ENCODE measurements at places on chromosomes 12 and 14. TPM values are rescaled to one million over a fixed set of nuclear protein-coding genes. Genes with fewer than 3 reads are reported as not detected.
A peak's percentile ranks its signal among the peaks of the same experiment; 100 is the strongest.

DNA sequence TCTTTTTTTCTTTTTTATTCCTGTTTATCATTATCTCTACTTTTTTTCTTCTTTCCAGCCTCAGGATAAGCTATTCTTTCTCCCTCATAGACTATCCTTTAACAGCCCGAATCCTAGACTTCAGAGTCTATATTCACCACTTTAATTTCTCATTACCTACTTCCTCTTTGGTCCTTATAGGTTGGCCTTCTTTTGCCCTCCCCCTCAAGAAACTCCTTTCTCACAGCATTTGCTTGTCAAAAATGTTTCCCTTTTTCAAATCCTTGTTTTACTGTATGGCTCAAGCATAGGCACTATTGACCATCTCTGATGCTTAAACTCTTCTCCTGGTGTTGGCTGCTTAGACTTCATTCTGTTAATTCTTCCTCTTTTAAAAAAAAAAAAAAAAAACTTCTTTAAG lies 52.5 kb downstream of the KIAA0586 start:
- no peak for ATAC-seq

DNA sequence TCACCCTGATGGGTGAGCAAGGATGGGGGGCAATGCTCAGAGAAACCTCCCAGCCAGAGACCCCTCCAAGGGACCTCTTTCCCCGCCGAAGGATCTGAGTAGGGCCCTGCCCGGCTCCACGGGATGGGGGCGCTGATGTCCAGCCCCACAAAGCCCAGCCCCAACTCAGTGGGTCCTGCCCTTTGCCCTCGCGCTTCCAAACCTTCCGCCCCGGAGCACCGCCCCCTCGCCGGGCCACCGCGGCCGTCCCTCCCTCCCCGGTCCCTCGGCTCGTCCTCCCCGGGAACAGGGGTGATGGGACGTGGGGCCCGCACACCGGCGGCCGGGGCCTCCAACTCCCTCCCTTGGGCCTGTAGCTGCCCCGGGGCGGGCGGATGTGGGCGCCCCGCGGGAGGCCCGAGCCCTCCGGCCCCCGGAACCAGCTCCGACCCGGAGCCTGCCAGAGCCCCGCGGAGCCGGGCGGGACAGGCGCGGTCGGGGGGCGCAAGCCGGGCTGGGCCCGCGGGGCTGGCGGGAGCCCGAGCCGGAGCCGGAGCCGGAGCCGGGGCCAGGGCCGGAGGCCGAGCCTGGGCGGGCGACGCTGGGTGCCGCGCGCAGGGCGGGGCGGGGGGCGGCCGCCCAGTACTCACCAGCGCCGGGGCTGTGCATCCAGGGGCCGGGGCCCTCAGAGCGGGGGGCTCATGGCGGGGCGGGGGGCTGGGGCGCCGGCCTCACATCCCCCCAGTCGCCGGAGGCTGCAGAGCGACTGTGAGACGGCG lies 386 bp downstream of the HDAC7 start:
- peak; percentile 13 for ATAC-seq

- ATAC-seq: no peak
Observed at GRCh38 chr12:5780536-5780935, 164.5 kb downstream of the ANO2 start.

Gene CCDC85C
- total RNA-seq: 50.2 TPM

DNA sequence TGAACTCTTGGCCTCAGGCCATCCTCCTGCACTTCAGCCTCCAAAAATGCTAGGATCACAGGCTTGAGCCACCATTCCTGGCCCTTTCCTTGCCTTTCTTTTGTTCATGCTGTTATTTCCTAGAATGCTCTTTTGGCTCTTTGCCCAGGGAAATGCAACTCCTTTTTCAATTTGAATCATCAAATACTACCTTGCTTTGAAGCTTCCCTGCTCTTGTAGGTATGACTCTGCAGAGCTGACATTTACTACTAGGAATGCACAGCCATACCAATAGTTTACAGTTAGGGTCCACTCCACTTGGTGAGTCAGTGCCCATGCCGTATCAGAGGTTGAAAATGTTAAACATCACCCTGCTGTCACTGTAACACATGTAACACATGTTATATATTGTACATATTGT lies 107.0 kb upstream of the CRY1 start:
- peak; percentile 46 for ATAC-seq

DNA sequence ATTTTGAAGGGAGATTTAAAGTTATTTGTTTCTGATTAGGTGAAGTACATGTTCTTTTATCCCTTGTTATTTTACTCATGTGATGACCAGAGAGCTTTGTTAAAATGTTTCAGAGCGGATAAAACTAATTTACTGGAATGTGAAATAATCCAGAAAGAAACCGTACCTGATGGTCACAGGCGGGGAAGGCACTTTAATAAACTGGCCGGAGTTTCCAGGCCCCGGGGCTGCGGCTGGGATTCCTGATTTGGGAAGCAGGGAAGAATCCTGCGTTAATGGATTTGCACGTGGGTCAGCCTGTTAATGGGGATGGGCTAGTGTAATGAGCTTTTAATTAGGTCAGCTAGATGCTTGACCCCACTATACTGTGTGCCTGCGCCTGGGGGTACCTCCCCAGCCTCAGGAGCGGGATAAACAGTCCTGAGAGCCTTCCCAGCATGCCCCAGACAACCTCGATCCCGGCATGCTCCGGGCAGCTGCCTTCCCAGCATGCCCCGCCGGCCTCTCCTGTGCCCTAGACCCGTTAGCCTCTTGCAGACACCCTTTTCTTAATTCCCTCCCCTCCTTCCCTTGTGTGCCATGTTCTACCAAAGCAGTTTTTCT lies 208.6 kb upstream of the CDKN3 start:
- no peak for ATAC-seq

DNA sequence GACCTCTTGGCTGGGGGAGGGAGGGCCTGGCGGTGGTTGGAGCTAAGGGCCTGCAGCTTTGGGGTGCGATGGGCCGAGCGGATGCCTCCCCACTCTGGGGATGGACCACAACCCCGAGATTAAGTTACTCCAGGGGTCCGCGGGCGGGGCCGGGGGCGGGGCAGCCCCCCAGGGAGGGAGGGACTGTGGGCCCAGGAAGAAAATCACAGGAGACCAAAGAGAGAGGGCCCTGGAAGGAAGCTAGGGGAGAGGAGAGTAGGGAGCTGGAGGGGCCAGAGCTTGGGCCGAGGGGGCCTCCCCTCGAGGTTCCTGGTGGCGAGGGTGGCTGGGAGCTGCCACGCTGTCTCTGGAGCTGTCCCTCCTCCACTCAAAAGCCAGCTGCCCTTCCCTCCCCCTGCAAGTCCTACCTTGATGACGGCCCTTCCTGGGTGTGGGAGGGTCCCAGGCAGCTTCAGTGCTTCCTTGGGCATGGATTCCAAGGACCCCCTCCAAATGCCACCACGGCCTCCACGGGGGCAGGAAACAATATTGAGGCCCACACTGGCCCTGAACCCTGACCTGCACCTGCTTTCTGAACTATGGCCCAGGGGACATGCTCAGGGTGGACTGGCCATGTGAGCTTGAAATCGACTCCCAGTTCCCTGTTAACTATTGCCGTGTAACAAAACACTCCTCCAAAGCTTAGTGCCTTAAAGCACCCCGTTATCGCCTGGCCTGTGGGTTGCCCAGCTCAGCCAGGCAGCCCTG lies 610 bp upstream of the NUDT14 start:
- ATAC-seq: no peak

Gene CIROP
- total RNA-seq: not detected

Gene VASH1
- 1.4 TPM for total RNA-seq

DNA sequence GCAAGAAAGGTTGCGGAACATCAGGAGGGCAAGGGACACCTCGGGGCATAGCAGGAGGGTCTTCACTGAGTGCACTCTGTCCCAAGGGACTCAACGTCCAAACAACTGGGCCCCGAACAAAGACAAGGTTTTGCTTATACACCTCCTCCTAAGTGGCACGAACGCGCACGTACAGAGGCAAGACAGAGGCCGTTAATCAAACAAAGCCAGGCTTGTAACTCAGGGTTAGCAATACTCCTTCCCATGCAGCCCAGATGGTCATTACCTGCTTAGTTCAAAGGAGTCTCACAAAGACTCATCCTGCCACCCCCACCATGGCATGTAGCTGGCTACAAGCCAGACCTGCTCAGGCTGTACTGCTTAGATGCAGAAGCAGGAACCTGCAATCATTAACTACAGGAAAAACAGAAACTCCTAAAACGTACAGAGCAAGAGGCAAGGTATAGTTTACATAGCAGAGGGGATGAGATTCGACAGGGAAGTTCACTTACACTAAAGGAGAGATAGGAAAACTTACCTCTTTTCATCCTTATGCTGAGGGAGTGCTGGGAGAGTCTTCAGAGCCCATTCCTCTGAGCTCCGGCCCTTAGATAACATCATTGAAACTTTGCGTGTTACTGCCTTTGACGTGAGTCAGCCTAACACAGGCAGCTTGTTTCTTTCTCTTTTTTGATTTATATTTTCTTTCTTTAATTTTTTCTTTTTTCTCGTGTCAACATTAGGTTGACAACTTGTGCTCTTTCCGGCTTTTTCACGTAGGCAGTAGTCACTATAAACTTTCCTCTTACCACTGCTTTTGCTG lies 1319.1 kb downstream of the TMEM121 start:
- peak; percentile 29 for ATAC-seq

DNA sequence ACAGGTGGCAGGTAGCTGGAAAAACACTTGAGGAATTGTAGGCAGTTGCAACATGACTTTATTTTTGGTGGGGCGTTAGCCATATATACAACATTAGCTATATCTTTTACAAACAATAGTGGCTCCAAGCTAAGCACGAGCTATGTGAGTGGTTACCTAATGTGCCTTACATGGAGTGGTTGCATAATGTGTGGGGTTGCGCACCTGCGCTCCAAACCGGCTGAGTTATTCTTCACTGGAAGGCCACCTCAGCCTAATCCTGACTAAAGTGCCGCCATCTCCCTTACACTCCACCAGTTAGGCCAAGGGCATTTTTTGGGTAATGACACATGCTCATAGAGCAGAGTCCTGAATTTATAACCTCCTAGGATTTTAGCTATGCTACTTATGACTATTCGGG lies 31.8 kb upstream of the G2E3 start:
- no peak for ATAC-seq

DNA sequence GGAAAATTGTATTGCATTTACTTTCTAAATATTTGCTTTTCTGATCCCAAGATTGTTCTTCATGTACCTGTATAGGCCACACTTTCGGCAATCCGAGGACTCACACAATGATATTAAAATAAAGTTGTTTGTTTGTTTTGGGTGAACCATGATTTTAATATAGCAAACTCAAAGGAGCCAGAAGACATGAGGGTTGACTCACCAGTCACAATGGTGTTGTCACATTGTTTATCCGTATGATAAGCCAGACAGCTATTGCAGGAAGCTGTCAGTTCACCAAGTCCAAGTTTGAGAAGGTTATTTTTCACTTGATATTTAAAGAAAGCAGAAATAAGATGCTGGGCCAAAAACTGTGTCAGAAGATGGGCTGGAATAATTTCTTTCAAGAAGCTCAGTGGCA lies 67.1 kb upstream of the CPM start:
- no peak for ATAC-seq

Gene GLIPR1L1
- not detected for total RNA-seq

GRCh38 chr14:106210650-106211049 lies 684.3 kb downstream of the TMEM121 start:
- no peak for ATAC-seq

GRCh38 chr12:130961921-130962451 lies 8.3 kb downstream of the ADGRD1 start:
- no peak for ATAC-seq

GRCh38 chr12:115761784-115762183 lies 515.7 kb downstream of the MED13L start:
- no peak for ATAC-seq

DNA sequence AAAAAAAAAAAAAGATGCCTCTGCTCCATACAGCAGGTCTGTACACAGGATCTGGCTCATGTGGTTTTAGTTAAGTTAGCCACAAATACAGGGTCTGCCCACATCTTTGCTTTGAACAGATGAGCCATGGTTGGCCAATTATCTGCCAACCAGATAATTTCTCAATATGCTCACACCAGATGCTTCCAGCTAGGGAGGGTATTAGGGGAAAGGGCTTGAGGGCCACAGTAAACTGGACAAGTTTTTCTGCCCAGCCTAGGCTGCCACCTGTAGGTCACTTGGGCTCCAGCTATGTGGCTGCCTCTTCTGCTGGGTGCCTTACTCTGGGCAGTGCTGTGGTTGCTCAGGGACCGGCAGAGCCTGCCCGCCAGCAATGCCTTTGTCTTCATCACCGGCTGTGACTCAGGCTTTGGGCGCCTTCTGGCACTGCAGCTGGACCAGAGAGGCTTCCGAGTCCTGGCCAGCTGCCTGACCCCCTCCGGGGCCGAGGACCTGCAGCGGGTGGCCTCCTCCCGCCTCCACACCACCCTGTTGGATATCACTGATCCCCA lies 776 bp downstream of the RDH5 start:
- ATAC-seq: peak; percentile 68

- ATAC-seq: no peak
Observed at GRCh38 chr12:17304503-17305347, 698.8 kb upstream of the LMO3 start.

DNA sequence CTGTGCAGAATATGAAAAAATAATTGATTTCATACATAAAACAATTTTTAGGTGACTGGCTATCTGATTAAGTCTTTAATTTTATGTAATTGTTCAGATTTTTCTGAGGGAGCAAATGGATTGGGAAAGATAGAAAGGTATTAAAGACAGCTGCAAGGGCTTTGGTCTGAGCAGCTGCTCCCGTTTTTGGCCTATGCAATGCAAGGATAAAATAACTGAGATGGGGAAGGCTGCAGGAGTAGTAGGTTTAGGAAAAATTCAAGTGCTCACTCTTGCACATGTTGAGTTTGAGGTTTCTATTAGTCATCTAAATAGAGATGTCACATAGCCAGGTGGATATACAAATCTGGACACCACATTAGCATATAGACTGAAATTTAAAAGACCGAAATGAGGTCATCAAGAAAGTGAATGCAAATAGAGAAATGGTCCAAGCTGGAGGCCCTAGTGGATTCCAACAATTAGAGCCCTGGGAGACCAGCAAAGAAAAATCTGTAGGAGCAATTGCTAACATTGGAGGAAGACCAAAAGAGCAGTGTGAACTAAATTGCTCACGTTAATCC lies 144.0 kb downstream of the PPFIA2 start:
- no peak for ATAC-seq

DNA sequence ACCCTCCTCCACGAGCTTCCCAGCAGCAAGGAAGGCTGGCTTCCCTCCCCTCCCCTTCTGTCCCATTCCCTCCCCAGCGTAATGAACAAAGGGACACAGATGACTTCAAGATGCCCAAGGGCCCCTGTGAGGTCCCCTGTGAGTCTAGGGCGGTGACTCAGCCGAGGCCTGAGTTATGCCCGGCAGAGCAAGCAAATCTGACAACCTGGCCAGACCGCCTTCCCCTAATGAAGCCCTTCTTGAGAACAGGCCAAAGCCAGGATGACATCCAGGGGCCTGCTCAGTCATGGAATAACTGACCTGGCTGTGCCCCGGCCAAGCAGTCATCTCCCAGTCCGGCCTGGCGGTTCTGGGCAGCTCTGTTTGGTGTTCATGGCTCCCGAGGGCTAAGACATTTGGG lies 89.2 kb downstream of the DICER1 start:
- no peak for ATAC-seq

All from esophagus mucosa (tissue), 1 donor.